ENCODE measurements at places on chromosomes 5 and 9.

GRCh38 chr5:168961681-168962080, 339.3 kb downstream of the SLIT3 start:
- no peak for DNase-seq

- DNase-seq = no peak
Measured at GRCh38 chr9:105057551-105057950, 129.6 kb upstream of the ABCA1 start.

- no peak for DNase-seq
Measured at GRCh38 chr9:136087741-136088480, 7.2 kb downstream of the NACC2 start.

DNA sequence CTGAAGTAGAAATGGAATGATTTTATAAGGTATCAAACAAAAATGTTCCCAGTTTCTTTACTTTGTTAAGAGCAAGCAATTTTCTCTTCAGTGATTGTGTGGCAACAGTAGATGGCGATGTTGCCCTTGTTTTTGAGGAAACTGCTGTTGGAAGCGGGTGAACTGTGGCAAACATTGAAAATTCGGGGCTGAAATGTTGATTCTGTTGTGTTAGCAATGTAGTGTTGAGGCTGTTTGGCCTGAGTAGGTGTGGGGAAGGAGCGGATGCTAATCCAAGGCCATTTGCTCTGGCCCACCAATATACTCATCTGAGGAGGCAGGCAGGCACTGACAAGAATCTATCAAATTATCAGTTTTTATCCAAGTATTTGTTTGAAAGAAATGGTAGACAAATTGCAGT, 129.8 kb downstream of the SLC12A2 start:
- peak; percentile 90 for DNase-seq

GRCh38 chr5:74482523-74482922, 158.0 kb downstream of the ENC1 start:
- DNase-seq = no peak

DNA sequence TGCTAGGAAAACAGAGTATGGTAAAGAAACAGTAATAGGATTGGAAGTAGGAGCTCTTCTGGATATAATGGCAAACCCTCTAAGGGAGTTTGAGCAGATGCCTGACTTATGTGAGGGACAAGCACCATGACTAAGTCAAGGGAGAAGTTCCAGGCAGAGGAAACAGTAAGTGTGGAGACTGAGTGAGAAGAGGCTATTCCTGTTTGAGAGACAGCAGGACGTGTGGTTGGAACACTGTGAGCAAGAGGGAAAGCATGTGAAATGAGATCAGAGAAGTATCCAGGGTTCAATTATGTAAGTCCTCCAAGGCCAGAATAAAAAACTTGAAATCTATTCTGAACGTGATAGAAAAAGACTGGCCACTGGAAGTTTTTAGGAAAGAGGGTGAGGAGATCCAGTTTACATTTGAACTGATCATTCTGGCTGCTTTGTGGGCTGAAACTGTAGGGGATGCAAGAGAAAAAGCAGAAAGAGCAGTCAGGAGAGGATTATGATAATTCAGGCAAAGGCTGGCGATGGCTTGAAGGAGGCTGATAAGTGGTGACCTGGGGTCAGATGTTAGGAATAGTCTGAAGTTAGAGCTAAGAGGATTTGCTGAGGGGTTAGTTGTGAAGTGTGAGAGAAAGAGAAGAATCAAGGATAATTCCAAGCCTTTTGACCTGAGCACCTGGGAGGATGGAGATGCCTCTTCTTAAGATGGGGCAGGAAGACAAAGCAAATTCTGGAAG, 19.2 kb downstream of the DMAC1 start:
- DNase-seq = no peak

DNA sequence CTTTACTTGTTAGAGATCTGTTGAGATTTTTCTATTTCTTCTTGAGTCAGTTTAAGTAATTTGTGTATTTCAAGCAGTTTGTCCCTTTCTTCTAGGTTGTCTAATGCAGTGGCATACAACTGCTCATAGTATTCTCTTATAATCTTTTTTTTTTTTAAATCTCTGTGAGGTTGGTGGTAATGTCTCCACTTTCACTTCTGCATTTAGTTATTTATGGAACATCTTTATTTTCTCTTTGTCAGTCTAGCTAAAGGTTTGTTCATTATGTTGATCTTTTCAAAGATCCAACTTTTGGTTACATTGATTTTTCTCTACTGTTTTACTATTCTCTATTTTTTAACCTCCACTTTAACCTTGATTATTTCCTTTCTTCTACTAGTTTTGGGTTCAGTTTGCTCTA, 13.8 kb downstream of the FOXE1 start:
- no peak for DNase-seq

- peak; percentile 65 for DNase-seq
Measured at GRCh38 chr5:126875303-126875785, 98.4 kb downstream of the LMNB1 start.

GRCh38 chr9:3962971-3963642, 336.8 kb downstream of the GLIS3 start:
- no peak for DNase-seq

DNA sequence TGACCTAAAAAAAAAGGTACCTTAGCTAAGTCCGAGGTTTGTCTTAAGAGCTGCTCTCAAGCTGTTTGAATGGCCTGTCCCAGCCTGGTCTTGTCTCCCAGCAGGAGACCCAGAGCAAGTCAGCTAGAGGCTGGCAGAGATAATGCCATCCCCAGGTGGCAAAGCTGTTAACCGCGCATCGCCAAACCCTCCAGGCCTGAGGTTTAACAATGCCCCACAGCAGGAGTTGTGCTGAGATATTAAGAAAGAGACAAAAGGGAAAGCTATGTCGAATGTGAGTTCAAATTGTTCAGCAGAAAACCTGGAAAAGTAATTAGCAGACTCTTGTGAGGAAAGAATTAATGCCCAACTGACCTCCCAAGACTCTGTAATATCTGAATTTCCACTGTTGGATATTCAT, 187.1 kb downstream of the FSTL4 start:
- no peak for DNase-seq

DNA sequence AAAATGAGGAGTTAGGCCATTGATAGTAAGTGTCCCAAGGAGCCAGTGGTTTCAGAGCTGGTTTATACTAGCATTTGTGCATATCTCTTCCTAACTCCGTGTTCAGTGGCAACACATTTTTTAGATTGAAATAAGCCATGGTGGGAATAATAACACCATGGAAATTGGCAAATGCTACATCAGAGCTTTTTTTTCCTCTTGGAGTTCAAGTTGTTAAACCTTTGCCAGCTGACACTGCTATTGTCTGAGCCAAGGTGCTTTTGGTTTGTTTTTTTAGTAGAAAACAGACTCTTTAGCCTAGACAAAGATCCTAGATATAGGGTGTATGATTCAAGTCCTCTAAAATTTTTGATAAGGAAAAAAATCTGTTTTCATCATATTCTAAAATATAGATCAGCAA, 2.8 kb downstream of the ACO1 start:
- DNase-seq = no peak

- DNase-seq = no peak
Measured at GRCh38 chr5:62431735-62432620, 19.4 kb downstream of the IPO11 start.

GRCh38 chr5:6059137-6059800, 319.1 kb downstream of the MED10 start:
- DNase-seq = peak; percentile 67

Data from brain (organoid and tissue), 16 donors.